ENCODE measurements at places on chromosomes 4 and X.

GRCh38 chrX:6917666-6918065 is 229.8 kb upstream of the STS start:
- DNase-seq, result no peak

- DNase-seq, result no peak
These were observed 32.9 kb downstream of the MAGED4 start for GRCh38 chrX:52217494-52218160.

GRCh38 chr4:115054836-115055235 is 58.6 kb downstream of the NDST4 start:
- DNase-seq, result no peak

- no peak for DNase-seq
These were observed 304.9 kb upstream of the RPS6KA3 start for GRCh38 chrX:20571611-20572010.

DNA sequence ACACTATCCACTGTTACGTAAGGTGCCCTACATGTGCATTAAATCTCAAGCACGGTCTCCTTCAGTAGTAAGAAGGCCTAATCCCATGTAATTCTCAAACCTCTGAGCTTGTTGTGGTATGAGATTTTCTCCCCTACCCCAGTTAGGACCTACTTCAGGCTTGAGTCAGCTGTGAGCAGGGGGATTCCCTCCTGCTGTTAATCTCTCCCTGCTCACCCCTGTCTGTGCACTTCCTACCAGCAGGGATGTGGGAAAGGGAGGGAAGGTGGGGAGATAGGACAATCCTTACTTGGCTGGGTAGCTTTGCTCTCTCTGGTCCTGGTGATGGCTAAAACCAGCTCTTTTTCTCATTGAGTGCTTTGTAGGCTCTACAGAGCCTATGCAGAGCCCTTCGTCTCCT is 60.8 kb downstream of the PALLD start:
- no peak for DNase-seq

DNA sequence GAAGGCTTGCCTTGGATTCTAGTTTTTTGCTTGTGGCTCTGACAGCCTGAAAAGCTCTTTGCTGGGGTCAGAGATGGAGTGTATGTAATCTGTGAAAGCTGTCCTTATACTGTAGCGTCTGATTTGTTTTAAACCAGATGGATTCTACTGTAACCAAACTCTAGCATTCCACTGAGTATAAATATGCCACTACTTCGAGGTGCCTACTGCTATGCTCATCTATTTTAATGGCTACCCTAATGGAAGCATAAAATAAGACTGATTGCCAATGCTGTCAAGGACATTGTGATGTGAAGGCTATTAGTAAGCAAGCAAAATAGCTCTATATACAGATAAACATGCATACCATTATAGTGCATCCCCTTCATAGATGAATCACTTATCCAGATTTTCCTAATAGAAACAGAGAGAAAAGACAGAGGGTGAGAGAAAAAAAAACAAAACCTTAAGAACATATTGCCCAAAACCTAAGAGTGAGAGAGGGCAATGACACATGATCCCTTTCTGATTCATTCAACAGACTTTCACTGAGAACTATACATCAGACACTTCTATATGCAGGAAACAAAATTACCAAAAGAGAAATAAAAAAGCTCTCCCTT is 1025.8 kb upstream of the LCORL start:
- DNase-seq, result no peak

DNA sequence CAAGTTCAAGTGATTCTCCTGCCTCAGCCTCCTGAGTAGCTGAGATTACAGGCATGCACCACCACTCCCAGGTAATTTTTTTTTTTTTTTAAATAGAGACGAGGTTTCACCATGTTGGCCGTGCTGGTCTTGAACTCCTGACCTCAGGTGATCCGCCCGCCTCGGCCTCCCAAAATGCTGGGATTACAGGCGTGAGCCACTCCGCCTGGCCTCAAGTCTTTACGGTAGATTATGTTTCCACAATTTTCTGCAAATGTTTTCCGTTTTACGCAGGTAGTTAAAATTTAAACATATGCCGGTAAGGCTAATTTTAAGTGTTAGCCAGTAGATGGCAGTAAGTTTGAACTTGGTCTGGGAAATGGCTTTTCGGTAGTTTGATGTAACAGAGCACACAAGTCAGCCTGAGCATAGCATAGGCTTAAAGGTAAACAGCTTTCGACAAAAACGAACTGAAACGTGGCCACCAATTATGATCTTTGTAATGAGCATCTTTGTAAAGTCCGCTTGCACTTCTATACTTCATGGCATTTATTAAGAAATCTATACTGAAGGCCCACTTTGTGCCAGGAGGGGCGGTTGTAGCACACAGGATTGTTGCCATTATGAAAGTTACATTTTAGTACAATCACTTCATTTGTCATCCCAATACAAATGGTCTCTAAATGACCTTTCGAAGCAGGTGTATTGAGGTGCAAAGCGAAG is 31.1 kb downstream of the CCKAR start:
- no peak for DNase-seq

- peak; percentile 15 for DNase-seq
These were observed 217.6 kb downstream of the PTTG2 start for GRCh38 chr4:38177641-38178391.

- no peak for DNase-seq
These were observed 106.9 kb downstream of the MAML3 start for GRCh38 chr4:140047017-140047640.

DNA sequence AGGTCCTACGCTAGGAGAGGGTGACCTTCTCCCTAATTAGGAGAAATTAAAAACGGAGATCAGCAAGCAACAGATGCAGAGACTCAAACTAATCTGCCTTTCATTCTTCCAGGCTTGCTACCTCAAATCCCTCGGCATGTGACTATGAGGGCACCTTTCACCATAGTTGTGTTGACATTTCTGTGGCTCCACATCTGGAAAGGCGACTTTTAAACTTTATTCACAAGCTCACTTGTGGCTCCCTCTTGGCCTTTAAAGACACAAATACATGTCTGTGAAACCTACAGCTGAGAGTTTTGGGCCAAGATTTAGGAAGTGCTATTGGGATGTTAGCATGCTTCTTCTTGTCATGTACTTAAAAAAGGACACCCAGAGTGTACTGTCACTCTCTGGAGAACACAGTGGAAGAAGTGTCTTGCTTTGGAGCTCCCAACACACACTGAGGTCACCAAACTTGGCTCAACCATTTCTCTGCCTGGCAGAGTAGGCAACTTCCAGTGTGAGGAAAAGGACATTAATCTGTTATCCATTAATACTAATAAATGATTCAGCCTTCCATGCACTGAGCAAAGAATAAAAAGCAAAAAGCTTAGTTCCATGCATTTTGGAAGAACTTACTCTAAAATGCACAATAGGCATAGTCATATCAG is 60.1 kb downstream of the LDB2 start:
- DNase-seq, result no peak

GRCh38 chr4:13347517-13348125 is 136.5 kb downstream of the RAB28 start:
- no peak for DNase-seq

GRCh38 chr4:149987330-149988086 is 90.7 kb upstream of the DCLK2 start:
- DNase-seq, result no peak

- no peak for DNase-seq
These were observed 113.9 kb downstream of the NYX start for GRCh38 chrX:41561045-41561444.

- no peak for DNase-seq
These were observed 633.3 kb downstream of the FAT4 start for GRCh38 chr4:125948021-125948420.

GRCh38 chr4:166989886-166990285 is 244.4 kb downstream of the SPOCK3 start:
- DNase-seq, result no peak
